Peyer's patch (tissue), 4 donors: ENCODE measurements at places on chromosomes 2 and 18. TPM values are rescaled to one million over a fixed set of nuclear protein-coding genes. Genes with fewer than 3 reads are reported as not detected.

KCNG2 gene
- not detected for total RNA-seq

DCTN1 gene
- total RNA-seq, result 104 TPM

SPEG gene
- total RNA-seq, result 3.2 TPM

GRCh38 chr18:62832282-62832681 lies 116.9 kb downstream of the PHLPP1 start:
- no peak for DNase-seq

DNA sequence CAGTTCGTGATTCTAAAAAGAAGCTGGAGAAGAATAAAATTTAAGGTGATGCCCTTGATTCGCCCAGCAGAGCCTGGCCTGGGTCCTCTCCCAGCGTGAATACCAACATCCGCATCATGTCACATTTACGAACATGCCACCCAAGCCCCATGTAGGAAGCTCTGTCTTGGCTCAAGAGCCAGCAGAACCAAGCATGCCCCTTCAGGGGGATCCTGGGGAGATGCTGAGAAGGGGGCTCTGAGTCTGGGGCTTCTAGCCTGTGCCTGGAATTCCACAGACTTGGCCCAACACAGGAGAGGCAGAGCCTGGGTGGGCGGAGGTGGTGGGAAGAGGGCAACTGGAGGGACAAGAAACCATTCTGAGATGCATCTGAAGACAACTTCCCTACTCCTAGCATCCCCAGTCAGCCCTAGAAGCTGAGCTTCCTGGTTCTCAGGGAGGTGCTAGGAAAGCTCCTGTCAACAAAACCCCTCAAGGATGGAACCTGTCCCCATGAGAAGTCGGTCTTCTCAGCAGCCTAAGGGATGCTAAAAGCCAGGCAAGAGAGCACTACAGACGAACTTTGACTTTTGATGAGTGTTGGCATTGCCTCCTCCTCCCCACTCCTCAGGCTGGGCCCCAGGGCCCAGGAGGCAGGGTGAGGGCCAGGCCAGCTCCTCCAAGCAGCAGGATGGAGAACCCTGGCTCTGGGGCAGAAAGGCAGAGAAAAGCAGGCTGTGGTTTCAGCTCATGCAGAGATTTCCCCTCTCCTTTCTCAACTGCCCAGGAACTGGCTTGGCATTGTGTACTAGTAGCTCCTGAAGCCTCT lies 57.9 kb downstream of the POLR1A start:
- DNase-seq, result no peak
